IPS DF 19.7 (cell line): ENCODE measurements at places on chromosomes 2 and 18.

DNA sequence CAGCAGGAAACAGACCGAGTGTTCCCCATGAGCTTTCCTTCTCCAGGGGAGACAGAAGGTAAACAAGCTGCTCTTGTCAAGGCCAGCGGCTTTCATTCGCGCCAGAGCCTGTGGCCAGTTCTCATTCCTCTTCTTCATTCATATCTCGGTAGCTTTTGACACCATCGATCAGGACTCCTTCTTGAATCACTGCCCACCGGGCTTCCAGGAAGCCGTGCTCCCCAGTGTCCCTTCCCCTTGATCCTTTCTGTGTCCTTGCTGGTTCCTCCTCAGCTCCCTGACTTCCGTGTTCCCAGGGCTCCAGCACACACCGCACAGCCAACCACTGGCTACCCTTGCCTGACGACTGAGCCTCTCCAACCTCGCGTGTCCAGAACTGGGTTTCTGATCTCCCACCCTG lies 14.1 kb downstream of the SLC66A3 start:
- no peak for DNase-seq

DNA sequence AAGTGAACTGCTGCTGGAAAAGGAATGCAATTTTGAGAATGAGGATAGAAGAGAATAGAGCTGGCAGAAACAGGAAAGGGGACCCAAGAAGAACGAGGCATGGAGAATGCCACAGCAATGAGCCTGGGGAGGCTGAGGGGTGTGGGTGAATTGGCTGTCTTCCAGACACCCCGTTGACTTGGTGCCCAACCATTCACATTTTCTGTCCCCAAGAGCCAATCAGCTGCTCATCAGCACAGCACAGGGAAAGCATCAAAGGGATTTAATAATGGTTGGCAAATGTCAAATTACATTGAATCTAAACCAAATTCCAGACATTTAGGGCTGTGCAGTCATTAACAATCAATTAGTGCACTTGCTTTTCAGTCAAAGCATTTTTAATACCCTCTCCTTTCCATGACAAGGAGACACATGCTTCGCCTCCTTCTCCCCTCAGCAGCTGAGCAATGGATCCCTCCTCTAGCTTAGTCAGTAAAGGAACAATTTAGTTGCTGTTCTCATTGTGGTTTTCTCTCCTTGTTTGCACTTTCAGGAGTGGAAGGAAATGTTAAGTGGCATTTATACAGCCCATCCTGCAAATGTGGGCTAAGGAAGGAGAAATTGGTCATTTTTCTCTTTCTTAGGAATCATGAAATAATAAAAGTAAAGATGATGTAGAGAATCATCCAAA lies 98.8 kb downstream of the KLF7 start:
- DNase-seq = no peak

GRCh38 chr2:42788882-42789281 lies 3.5 kb downstream of the HAAO start:
- no peak for DNase-seq

DNA sequence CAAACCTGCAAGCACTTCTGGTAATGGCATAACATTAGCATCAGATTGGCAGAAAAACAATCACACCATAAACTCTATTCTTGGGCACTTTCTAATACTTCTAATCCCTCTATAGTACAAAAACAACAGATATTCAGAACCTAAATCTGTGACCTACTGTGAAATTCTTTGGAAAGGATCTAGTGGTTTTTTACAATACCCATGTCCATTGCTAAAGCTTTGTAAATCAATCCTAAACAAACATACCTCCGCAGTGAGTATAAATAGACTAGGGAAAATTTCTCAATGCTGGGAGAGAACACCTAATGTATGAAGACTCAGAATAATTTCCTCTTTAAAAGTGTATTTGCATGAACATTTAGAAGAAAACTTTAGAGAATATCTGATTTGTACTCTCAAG lies 1098.5 kb upstream of the DDX18 start:
- DNase-seq = no peak

- no peak for DNase-seq
Observed at GRCh38 chr2:28400419-28400818, 7.8 kb downstream of the FOSL2 start.

GRCh38 chr18:58314284-58314683 lies 270.3 kb downstream of the NEDD4L start:
- no peak for DNase-seq
